WTC11 (cell line): ENCODE measurements at places on chromosomes 3 and 15.

- peak; percentile 79 for DNase-seq
These were observed 104.2 kb upstream of the SLC7A14 start for GRCh38 chr3:170689893-170690660.

GRCh38 chr15:60703207-60703933, 224.4 kb upstream of the ICE2 start:
- DNase-seq, result no peak

- DNase-seq, result peak; percentile 81
These were observed 98.9 kb upstream of the TLE3 start for GRCh38 chr15:70196372-70197316.

- no peak for DNase-seq
These were observed 48.7 kb upstream of the MDFIC2 start for GRCh38 chr3:70360979-70361760.
